ENCODE measurements at places on chromosomes 1 and 21.

GRCh38 chr1:88847643-88848042, 43.7 kb downstream of the GTF2B start:
- DNase-seq, result no peak

DNA sequence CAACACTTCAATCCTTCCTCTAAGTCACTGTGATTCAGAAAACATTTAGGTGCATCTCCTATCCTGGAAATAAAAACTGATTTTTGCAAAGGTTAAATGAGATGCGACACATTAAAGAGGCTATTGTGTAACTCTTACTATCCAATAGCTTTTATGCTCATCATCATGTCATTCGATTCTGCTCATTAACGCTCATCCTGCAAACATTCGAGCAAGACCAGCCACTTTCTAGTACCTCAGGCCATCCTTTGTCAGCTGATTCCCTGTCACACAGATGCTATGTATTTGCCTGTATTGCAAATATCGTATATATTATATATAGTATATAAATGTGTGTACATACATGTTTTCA, 131.6 kb downstream of the TLR5 start:
- no peak for DNase-seq

GRCh38 chr1:176552217-176552991, 89.4 kb downstream of the PAPPA2 start:
- no peak for DNase-seq

- no peak for DNase-seq
Observed at GRCh38 chr1:161158316-161159010, 837 bp upstream of the USP21 start.

- no peak for DNase-seq
Observed at GRCh38 chr21:34517491-34518245, 5.7 kb upstream of the KCNE1 start.

GRCh38 chr1:8358241-8358896, 40.5 kb downstream of the SLC45A1 start:
- DNase-seq, result no peak

- no peak for DNase-seq
Observed at GRCh38 chr1:145927916-145928643, 796 bp upstream of the RBM8A start.

DNA sequence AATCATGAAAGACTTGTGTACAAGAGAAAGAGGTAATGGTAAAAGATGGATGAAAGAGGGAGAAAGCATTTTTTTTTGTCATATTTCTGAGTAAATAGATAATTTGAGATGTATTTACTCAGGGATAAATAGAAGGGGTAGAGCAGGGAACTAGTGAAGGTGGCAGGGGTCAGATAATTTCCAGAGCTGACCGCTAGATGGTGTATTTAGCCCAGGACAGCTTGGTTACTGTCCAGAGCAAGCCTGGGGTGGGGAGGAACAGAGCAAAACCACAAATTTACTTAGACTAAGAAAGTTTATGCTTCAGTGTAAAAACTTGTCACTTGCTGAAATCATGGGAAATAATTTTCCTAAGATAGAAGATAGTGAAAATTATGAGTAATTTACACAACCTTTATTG, 91.5 kb downstream of the XCL2 start:
- DNase-seq, result no peak

DNA sequence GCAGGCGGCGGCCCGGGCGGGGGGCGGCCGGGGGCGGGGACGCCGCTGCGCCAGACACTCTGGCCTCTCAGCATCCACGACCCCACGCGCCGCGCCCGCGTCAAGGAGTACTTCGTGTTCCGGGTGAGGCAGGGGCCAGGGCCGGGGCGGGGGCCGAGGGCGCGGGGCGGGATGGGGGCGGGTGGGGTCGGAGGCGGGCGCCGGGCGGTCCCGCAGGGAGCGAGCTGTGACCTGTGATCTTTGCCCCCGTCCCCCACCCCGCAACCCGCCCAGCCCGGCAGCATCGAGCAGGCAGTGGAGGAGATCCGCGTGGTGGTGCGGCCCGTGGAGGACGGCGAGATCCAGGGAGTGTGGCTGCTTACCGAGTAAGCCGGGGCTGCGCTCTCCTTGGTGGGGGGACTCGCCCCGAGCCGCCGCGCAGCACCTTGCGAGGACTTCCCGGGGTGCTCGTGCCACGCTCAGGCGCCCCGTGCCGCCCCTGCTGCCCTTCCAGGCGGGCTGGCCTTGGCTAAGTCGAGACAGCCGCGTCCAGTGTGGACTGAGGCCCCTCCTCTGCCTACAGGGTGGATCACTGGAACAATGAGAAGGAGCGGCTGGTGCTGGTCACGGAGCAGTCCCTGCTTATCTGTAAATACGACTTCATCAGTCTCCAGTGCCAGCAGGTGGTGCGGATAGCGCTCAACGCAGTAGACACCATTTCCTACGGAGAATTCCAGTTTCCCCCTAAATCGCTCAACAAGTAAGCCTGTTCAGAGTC, 514 bp downstream of the TPRG1L start:
- DNase-seq, result peak; percentile 79

DNA sequence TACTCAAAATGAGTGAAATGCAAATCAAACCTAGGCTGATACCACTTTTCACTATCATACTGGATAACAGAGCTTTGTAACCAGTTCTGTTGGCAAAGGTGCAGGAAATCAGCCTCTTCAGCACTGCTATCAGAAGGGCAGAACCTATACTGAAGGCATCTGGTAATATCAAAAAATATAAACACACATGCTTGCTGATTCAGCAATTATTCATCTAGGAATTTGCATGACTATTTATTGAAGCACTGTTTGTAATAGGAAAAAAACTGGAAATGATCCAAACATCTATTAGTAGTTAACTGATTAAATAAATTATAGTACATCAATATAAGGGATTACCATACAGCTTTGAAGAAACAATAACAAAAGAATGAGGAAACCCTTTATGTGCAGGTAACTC, 21.4 kb downstream of the ARHGAP29 start:
- DNase-seq, result no peak

- DNase-seq, result no peak
Observed at GRCh38 chr1:27133991-27134390, 20.9 kb downstream of the SLC9A1 start.

- DNase-seq, result no peak
Observed at GRCh38 chr1:219733511-219734174, 120.7 kb upstream of the ZC3H11B start.

DNA sequence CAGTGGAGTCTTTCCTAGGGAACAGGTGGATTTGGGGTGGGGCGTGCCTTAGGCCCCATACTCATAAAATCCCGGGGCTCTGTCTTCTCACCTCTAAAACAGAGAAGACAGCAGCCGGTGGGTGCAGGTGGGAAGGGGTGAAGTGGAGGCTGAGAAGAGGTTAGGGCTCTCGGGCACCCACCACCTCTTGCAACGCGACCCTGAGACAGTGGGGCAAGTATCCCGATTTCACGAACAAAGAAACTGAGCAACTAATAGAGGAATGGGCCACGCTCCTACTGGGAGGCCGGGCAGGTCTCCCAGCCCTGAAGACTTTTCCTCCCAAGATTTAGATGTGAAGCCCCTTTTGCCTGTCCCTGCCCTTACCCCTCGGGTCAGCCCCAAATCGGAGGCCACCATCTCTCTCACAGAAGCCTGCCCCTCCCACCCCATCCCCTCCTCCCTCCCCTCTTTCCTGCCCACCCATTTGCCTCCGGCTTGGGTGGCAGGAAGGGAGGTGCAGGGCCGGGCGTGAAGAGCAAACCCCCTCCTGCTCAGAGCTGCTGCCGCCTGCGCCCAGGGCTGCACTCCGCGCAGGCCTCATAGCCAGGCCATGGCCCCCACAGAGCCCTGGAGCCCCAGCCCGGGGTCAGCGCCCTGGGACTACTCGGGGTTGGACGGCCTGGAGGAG, at the start of gene GPR25:
Gene GPR25, plus strand, starts transcription at position 536 of the 670 bp plus-strand sequence. Its CDS starts 57 bp downstream, at position 593.
- no peak for DNase-seq

- no peak for DNase-seq
Observed at GRCh38 chr1:159088546-159089183, 12.1 kb upstream of the AIM2 start.

DNA sequence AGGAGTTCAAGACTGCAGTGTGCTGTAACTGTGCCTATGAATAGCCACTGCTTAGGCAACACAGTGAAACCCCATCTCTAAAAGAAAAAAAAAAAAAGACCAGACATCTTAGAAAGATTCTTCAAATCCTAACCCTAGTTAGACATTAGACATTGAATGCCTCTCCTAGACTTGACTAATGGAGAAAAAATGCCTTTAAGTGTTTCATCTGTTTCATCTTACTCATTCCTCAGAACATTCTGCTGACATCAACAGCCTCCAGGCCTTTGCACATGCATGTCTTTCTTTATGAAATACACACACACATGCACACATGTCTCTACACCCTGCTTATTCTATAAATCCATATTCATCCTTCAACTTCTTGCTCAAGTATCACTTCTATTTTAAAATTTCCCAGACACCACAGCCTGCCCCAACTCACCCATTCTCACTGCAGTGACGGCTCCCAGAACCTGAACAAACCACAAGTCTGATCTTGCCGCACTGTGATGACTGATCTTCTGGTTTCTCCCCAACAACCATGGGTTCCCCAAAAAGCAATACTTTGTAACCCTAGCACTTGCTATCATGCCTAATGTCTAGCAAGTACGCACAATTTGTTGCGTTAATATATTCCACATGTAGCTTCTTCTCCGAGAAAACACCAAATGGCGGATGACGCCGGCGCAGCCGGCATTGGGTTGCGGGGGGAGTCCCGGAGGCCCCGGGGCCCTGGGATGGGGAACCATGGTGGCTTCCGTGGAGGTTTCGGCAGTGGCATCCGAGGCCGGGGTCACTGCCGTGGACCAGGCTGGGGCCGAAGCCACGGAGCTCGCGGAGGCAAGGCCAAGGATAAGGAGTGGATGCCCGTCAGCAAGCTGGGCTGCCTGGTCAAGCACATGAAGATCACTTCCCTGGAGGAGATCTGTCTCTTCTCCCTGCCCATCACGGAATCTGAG, 37.4 kb downstream of the LRRC52 start:
- no peak for DNase-seq

DNA sequence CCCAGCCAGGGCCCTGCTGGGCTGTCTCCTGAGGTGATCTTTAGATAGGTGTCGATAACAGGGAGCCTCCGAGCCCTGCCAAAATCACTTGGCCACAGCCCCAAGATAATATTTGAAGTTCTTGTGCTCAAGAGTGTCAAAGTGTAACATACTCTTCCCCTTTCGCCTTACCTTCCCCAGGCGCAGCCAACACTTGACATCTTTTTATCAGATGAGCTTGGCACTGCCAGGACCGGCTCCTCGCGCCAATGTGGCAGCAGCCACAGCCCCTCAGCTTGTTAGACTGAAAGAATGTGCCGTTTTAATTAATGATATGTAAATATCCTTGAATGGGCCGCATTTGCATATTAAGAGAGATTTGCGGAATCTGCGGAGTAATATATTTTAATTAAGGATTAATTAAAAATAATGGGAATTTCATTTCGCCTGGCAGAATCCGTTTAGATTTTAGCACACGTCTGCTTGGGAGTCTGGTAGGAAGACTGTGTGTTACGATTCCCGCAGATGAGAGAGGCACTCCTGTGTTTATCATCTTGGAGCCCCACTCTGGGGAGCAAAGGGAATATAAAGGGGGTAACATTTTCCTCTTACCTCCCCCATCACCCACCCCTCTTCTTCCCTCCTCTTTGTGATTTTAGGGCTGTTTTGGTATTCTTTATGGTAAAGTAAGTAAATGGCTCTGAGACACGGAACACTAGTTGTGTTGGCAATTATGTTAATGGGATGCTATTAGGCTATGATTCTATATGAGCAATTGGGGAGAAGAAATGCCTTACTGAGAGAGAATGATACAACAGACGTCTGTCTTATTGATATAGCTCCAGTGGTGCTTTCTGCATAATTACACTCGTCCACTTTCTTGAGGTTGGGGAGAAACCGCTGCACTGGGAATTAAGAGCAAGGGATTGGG, 109.8 kb downstream of the PBX1 start:
- DNase-seq, result no peak

GRCh38 chr1:53390736-53391135, 62.9 kb upstream of the LRP8 start:
- DNase-seq, result no peak

- DNase-seq, result no peak
Observed at GRCh38 chr1:228379666-228380065, 27.0 kb downstream of the TRIM11 start.

DNA sequence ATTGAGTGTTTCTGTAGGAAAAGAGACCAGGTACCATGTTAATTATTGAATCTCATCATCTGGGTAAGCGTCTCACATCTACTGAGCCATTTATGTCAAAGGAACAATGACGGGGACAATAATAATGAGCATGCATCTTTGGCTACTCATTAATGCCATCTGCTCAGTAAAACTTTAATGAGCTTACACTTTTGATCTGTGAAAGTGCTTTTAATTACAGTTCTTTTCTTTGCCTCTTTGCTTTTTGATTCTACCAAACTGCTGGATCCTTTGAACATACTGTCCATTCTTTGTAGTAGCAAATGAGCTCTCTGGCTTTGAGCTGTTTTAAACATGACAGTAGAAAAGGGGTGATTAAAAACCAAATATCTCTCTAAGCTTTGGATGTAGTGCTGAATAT, 181.2 kb upstream of the IVNS1ABP start:
- DNase-seq, result no peak

DNA sequence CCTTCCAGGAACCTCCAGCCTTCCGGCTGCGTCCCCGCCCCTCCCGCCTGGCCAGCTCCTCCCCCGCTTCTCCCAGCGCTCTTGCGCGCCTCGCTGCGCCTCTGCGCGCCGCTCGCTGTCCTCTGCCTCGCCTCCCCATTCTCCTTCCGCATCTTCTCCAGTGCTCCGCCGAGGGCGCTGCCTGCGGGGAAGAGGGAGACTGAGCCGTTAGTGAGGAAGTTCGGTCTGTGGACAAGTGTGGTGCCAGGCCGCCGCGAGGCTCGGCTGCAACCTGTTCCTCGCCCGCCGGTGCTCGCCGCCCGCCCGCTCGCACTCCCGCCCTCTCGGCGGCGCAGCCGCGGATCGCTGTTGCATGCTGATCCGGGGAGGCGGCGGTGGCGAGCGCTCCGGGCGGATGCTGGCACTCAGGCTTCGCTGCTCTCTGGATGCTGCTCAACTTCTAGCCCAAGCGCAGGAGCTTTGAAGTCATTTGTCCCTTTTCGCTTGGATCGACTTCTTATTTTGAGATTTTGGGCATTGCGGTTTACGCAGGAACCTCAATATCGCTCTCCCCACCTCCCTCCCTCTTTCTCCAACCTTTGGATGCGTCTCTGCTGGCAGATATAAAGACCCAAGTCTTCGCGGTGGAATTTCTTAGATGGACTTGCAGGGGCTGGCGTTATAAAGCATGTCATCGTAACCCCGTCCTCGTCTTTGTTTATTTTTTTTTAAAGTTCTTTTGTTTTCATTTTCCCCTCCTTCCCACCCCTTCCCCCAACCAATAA, 614 bp upstream of the CACNA1E start:
- DNase-seq, result no peak

- DNase-seq, result no peak
Observed at GRCh38 chr1:45924736-45925135, 121.3 kb downstream of the MAST2 start.

All from HuH-7.5 (cell line).